OCI-M1 (cell line): ENCODE measurements at places on chromosomes 12 and 14.

GRCh38 chr12:48816143-48816854 lies 2.0 kb upstream of the CACNB3 start:
- no peak for DNase-seq

DNA sequence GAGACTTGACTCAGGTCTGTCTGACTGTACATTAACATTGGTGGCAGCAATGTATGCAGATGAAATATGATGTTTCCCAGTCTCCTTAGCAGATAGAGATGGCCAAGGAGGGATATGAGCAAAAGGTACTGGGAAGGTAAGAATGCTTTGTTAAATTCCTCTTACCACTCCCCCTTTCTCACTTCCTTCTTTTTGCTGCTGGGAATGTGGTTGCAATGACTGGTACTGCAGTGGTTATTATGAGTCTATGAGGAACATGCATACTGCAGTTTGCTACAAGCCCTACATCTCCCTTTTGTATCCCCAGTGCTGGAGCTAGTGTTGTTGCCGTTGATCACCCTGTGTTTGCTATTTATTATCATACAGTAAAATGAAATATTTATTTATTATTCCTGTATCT lies 35.9 kb downstream of the ALDH1L2 start:
- DNase-seq: no peak

DNA sequence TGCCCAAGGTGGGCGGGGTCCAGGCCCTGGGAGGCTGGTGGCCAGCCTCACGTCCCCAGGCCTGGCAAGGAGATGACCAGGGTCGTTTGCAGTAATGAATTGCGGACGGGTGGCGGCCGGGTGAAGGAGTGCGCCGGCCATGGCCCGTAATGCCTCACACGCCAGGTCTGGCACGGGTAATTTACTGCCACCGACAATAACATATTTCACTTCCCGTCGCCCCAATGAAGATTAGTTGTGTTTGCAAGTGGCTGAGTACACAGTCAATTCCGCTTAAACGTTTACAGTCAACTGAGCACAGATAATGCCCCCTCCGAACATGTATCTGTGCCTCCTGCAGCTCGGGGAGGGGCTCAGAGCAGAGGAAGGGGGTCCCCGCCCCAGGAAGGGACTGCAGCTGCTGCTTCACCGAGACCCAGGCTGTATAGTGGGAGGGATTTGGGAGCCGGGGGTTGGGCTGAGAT lies 48.3 kb downstream of the MVK start:
- DNase-seq: no peak

DNA sequence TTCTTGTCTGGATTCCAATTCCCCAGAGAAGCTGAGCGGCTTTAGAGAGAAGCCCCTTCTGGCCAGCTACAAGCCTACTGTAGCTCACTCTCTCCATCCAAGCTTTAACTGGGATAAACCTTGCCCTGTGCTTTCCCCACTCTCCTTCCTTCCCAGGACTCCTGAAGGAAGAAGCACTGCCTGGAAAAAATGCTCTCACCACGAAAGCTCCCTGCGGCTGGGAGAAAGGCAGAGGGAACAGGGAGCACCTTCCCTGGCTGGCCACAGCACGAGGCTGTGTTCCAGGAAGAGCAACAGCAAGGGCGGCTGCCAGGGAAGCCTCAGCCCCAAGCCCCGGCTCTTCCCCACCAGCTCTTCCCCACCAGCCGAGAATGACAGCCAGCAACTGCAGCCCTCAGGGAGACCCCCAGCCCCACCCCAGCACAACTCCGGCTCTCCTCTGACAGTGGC lies 40.8 kb upstream of the PNMA1 start:
- DNase-seq: peak; percentile 50

DNA sequence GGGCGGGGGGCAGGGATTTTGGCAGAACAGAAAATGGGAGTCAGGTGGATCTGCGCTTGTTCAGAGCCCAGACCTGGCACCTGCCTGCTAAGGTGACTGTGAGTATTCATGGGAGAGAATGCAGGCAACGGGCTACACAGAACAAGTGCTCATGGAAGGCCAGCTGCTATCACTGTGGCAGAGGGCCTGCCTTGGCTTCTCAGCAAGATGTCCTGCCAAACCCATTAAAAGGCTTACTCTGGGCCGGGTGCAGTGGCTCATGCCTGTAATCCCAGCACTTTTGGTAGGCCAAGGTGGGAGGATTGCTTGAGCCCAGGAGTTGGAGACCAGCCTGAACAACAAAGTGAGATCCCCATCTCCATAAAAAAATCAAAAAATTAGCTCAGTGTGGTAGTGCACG lies 21.0 kb downstream of the DIO3 start:
- no peak for DNase-seq

DNA sequence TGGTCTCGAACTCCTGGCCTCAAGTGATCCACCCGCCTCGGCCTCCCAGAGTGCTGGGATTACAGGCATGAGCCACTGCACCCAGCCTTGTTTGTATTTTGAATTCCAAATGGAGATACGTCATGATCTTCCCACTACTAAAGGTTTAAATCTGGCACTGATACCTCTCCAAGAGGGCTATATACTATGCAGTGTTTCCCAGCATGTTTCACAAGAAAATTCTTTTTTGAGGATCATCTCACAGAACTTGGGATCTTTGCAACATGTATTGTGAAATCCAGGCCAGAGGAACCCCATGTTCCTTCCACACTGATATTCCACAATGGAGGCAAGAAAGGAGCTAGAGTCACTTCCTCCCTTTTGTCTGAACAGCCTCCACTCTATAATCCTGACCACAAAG lies 112.7 kb downstream of the NT5DC3 start:
- no peak for DNase-seq

DNA sequence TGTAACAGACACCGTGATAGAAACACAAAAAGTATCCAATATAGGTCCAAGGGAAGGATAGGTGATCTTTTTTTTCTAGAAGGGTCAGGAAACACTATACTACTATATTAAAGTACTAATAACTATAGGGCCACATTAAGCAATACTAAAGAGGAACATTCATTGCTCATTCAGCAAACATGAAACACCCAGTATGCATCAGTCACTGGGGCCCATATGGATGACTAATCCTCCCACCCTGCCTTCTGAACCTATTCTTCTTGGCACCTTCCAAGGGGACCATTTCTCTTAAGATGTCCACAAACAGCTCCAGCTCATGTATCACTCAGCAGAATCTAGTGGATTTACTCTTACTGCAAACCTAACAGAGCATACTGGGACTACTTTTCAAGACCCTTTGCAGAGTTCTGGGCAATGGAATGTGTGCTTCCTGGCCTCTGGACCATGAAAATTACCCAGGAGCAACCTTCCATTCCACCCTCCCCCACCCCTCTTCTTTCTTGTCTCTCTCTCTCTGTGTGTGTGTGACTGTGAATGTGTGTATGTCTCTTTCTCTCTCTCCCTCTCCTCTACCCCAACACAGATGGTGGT lies 187.9 kb downstream of the EPS8 start:
- DNase-seq: no peak

DNA sequence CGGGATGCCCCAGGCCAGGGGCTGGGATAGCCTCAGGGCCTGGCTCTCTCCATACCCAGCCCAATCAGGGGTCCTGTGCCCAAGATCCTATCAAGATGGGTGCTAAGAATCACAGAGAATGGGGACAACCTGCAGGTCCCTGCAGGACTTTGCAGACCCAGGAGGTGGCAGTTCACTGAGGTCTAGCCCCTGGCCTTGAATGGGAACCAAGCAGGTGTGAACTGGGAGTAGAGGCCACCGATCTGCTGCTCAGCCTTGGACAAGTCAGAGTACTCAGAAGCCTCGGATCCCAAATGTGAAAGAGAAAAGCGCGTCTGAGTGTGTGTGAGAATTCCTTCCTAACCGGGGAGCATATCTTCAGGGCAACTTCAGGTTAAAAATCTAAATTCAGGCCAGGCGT lies 76.2 kb downstream of the ARL6IP4 start:
- DNase-seq: no peak

- no peak for DNase-seq
Observed at GRCh38 chr12:92338671-92339070, 193.0 kb upstream of the BTG1 start.

DNA sequence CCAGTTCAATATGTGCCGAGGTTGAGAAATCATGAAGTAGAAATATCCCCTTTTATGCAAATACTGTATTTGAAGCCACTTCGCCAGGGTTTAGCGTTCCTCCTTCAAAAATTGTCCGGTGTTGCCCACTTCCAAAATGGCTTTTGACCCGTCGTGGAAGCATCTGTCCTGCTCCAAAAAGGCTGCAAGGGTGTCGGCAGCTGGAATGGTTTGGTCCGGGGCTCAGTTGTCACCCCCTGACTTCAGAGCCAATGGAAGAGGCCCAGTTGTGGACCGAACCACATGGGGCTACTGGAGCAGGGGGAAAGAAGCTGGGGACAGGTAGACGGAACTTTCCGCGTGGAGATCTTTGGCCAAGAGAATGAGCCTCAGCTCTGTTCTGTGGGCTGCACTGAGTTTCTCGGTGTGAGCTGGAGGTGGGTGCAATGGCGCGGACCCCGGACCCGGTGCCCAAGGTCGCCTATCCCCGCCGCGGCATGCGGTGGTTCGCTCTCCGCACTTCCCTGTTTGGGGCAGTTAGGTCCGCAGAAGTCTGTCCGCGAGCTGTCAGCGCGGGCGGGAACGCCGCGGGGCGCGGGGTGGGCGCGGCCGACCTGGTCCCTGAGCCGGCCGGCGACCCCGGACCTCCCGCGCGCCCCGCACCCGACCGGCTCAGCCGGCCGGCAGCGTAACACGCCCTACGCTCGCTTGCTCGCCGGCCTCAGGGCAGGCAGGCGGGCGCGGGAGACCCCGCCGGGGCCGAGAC lies at the start of gene ANKRD13A:
Gene ANKRD13A, plus strand, starts transcription at position 527 of the 745 bp plus-strand sequence. CDS start 259 bp downstream, outside the sequence.
- DNase-seq: peak; percentile 96

DNA sequence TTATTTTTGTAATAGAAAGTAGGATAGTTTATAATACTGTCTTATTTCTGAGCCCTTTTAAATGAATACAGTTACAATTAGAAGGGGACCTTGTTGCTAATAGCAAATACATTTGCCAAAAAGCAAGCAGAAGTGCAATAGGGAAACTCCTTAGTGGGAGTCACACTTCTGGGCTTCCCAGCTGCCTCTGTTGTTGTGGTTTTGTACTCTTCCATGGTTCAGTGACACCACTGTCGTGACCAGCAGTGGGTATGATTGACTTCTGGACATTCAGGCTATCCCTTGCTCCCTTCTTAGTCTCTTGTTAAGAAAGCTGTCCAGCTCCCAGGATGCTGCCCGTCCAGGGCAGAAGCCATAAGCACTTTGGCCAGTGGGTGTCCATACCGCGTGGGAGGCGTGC lies 22.6 kb downstream of the TCTN1 start:
- DNase-seq: peak; percentile 49

GRCh38 chr12:127008755-127009403 lies 1258.1 kb upstream of the TMEM132C start:
- DNase-seq: no peak

DNA sequence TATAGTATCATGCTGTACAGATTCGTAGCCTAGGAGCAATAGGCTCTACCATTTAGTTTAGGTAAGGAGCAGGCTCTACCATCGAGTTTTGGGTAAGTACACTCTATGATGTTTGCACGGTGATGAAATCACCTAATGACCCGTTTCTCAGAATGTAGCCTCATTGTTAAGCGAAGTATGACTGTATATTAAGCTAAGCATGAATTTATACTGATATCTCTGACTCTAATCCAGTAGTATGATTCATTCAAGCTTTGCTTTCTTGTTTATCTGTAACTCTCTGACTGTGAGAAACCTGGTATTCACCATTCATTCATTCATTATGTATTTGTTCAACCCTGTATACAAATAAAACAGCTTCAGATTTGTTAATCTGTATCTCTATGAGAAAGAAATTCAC lies 283.9 kb upstream of the PRICKLE1 start:
- no peak for DNase-seq

- DNase-seq: no peak
Observed at GRCh38 chr14:49950275-49951228, 57.7 kb downstream of the ARF6 start.

DNA sequence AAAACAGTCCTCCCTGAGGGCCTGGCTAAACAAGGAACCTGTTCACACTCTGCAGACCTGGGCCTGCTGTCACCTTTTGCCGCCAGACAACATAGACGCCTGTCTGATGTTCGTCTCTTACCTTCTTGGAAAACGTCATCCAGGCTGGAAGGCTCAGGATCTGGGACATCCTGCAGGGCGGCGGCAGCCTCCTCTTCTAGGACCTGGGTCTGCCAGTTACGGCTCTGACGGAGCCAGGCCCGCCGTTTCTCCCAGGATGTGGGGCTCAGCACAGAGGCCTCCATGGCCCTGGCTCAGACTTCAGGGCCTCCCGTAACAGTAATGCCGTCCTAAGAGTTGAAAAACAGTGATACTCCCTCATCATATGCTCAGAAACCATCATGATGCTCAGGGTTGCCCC lies 10.3 kb downstream of the TESPA1 start:
- DNase-seq: no peak

- no peak for DNase-seq
Observed at GRCh38 chr12:93453633-93454032, 11.9 kb upstream of the UBE2N start.

GRCh38 chr12:6759741-6760140 lies 6.4 kb upstream of the PTMS start:
- DNase-seq: no peak

DNA sequence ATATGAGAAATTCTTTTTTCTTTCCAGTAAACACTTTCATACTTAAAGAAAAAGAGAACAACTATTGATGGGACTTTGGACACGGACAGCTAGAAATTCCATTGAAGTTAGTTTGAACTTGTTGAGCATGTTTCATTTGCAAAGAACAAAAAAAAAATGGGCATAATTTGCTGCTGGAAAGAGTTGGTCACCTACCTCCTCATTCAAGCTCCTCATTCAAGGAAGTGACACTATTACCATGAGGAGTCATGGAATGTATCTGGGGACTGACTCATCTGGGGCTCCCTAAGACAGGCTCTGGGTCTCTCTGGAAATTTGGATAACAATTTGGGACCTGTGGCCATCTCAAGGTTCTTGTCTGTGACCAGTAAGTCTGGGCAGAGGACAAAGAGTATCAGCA lies 50.4 kb downstream of the KICS2 start:
- no peak for DNase-seq

DNA sequence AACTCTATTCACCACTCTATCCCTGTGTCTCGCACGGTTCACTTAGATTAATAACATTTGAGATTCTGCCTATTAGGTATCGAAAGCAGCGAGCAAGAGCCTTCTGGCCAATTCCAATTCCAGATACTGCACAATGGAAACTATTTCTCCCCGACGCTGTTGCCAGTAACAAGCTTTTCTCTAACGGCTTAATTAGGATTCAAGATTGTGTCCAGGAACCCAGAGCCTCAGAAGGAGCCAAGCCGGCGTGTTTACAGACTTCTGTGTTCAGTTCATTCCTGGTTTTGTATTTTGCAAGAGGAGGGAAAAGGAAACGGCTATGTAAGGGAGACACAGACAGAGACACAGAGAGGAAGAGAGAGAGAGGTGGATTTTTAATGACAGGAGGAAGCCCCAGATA lies 185.6 kb downstream of the DICER1 start:
- DNase-seq: no peak

DNA sequence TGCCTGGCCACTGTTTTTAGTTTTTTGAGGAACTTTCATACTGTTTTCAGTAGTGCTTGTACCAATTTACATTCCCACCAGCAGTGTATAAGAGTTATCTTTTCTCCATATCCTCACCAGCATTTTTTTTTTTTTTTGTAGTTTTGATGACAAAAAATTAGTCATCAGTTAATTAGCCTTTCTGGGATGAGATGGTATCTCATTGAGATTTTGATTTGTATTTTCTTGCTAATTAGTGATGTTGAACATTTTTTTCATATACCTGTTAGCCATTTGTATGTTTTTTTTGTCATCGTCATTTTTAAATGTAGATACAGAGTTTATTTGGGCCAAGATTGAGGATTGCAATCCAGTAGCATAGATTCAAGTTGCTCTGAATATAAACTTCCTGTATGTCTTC lies 19.3 kb downstream of the TBC1D15 start:
- DNase-seq: no peak

- no peak for DNase-seq
Observed at GRCh38 chr14:37583358-37584210, 11.5 kb downstream of the FOXA1 start.
